ENCODE measurements at places on chromosomes 1 and 21. TPM values are rescaled to one million over a fixed set of nuclear protein-coding genes. Genes with fewer than 3 reads are reported as not detected.

The OR2L13 gene
- not detected for total RNA-seq

The UQCRHL gene
- total RNA-seq, result 6.2 TPM

The PLPPR5 gene
- total RNA-seq, result not detected

The CTSS gene
- total RNA-seq, result 15.5 TPM

The KIAA0040 gene
- total RNA-seq, result 0.95 TPM
